ENCODE measurements at places on chromosomes 5 and 9.

DNA sequence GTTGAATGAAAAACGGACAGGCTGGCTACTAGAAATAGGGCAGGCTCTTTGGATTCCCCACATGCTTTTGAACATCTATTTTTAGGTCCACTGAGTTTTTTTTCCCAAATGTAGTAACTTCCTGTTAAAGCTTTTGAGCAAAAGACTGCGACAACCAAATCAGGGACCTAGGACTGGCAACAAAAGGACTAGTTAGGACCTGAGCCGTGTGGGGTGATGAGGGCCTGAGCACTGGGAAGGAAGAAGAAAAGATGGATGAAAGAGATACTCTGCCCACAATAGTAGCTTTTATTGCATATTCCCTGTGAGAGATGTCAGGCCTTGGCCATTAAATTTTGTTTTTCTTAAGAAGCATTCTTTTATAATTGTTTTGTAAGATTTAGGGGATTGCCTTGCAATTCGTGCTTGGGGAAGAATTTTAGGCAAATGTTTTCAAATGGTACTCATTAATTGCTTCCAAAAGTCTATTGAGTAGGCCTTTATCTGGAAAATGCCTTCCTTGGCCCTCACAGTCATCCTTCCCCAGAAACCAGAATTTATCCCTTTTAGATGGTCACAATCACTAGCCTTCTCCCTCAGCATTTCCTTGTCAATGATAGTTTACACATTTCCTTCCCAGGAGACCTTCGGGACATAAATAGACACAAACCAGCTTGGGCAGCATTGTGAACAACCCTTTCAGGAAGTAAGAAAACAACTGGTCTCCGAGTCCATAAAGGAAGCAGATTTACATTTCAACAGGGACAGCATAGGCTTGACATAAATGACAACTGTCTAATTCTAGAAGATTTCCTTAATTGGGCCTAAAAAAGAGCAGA lies 166.5 kb downstream of the RMI1 start:
- peak; percentile 74 for DNase-seq

- DNase-seq, result no peak
Measured at GRCh38 chr9:99416007-99416406, 193.9 kb downstream of the SEC61B start.

DNA sequence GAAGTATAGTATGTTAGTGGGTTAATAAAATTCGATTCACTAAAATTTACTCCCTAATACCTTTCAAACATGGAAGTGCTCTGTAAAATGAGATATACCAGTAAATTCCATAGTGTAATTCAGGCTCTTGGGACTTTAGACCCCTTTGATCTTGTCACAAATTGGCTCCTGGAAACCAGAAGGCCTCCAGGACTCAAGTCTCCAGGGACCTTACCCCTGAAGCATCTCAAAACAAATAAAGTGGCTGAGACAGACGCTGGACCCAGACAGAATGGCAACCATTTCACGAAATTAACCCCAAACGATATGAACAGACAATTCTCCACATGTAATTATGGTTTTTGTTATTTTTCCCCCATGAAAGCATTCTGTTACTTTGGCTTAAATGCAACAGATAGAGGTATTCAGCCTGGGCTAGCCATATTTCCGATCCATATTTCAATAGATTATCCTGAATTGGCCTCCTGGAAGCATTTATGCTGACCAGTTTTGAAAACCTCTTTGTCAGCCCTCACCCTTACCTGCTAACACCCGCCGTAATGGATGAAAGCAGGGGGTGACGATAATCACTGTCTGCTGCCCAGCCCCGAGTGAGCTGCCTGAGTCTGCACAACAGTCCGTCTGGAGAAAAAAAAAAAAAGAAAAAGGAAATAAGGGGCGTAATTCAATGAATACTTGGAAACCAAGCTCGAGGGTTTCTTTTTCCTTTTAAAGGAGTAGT lies 34.1 kb upstream of the EFNA5 start:
- DNase-seq, result no peak

- no peak for DNase-seq
Measured at GRCh38 chr9:33030285-33030684, 5.2 kb downstream of the DNAJA1 start.

- no peak for DNase-seq
Measured at GRCh38 chr9:87622923-87623322, 103.0 kb upstream of the CTSL start.

DNA sequence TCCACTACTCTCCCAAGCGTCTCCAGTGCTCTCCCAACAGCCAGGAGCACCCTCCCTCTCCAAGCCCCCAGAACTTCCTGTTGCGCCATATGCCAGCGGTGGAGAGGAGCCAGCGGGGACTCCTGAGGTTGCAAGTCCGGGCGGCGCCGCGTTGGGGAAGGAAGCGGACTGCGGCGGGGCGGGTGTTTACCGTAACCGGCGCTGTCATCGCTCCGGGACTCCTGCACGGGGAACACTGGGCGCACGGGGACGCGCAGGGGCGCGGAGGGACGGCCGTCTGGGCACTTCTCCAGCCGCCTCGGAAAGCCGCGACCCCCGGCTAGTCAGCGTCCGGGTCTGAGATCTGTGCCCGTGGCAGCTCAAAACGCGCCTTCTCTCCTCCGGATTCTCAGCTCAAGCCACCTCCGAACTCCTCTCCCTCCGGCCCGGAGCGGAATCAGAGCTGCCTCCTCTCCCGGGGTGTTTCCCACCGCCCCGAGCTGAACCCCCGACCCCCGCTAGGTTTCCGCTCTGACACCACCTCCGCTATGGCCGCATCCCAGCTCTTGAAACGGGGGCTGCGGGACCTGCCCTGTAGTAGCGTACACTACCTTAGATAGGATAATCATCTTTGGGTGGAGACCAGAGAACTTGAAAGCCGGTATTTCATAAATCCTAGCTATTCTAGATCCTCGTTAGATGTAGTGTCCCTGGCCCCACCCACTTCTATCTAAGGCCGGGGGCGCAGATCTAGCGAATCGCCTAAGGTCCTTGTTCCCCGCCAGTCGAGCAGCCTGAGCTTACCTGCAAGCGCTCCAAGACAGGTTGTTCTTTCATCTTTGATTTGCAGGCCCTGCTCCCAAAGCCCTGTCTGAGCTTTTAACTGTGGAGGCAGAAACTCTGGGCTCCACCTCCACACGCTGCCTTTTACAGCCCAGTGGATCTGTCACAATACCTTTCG lies at the start of gene TRPM6:
TSS of gene TRPM6 (minus strand) at position 881 of the 940 bp plus-strand sequence. CDS start at position 816, 65 bp downstream.
- peak; percentile 73 for DNase-seq

DNA sequence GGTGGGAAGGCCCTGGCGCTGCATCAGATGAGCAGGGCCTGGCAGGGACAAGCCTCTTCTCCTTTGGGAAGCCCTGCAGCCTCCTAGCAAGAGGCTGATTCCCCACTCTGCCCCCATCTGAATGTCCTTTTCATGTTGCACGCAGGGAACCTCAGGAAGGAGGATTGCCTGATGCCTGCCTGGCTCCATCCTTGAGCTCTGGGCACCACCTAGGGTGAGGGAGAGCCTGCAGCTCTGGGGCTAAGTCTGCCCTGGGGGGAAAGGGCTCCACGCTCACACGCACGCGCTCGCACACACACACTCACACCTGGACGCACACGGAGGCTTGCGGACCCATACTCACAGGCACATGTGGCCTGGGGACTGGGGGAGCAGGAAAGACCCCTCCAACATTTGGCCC lies 86.6 kb downstream of the LMX1B start:
- DNase-seq, result peak; percentile 84

DNA sequence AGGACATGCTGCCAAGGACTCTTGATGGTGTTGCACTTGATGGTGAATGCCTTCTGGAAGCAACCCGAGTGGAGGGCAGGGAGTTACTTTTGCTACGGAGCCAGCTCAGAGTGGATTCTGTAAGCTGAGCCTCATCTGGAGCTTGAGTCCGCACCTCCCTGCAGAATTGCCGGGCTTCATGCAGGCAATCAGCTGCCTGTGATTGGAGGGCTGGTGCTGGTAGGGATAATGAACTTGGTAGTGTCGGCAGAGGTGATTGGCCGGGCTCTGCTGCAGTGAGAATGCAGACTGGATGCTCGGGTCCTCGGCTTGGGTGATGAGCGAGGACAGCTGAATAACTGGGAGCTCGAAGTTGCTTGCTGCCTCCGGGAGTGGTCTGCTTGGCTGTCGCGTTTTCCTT lies 23.1 kb downstream of the SLC25A25 start:
- DNase-seq, result peak; percentile 96

GRCh38 chr9:133387680-133388079 lies 11.5 kb downstream of the STKLD1 start:
- peak; percentile 27 for DNase-seq

DNA sequence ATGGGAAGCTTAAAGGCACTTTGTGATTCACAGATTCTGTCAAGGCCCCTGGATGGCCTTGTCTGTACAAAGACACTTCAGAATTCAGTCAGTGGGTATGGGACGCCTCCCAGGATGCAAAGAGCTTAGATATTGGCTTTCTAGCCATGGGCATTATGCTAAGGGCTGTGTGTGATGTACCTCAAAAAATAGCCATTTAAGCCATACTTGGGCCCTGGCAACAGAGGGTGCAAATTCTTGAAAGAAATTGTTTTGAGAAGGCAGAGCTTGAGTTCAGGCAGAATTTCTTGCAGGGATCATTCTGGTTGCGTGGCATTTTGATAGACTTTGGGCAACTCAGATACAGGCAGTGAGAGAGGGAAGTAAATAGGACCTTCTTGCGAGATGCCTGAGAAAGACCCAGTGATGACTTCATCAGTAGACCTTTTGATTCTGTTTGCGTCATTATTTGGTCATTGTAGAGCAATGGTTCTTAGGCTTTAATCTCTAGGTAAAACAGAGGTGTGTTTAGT lies 3.9 kb downstream of the CYFIP2 start:
- DNase-seq, result no peak

DNA sequence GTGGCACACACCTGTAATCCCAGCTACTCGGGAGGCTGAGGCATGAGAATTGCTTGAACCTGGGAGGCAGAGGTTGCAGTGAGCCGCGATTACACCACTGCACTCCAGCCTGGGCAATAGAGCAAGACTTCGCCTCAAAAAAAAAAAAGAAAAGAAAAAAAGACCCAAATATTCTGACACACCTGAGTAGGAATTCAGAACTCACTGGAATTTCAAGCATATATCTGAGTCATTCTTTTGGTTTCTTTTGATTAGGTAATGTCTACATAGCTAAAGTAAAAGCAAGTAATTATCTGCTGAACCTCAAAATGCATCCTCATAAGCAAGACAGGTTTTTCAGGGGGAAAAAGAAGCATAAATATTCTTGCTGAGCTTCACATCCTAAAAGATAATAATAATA lies 35.9 kb downstream of the ANKRD31 start:
- DNase-seq, result no peak

All from osteoblast (primary cell).